GM23248 (cell line): ENCODE measurements at places on chromosomes 5 and 9. TPM values are rescaled to one million over a fixed set of nuclear protein-coding genes. Genes with fewer than 3 reads are reported as not detected.

Gene SLC27A6
- polyA plus RNA-seq: 0.11 TPM in 1 of 2 replicates, not detected in the other

Gene F12
- 1.2 and 1.8 TPM in 2 replicates for polyA plus RNA-seq

Gene GABRB2
- not detected in 2 replicates for polyA plus RNA-seq

GRCh38 chr9:85559526-85559925, 182.2 kb downstream of the AGTPBP1 start:
- no peaks in the 10 kb centered on the region for H3K36me3 ChIP-seq
- no peak overlapping the region for H3K27ac ChIP-seq
- no peak for DNase-seq
- H3K4me3 ChIP-seq: no peak overlapping the region
- H3K4me1 ChIP-seq: no peaks in the 10 kb centered on the region
- no peaks in the 10 kb centered on the region for H3K27me3 ChIP-seq

DNA sequence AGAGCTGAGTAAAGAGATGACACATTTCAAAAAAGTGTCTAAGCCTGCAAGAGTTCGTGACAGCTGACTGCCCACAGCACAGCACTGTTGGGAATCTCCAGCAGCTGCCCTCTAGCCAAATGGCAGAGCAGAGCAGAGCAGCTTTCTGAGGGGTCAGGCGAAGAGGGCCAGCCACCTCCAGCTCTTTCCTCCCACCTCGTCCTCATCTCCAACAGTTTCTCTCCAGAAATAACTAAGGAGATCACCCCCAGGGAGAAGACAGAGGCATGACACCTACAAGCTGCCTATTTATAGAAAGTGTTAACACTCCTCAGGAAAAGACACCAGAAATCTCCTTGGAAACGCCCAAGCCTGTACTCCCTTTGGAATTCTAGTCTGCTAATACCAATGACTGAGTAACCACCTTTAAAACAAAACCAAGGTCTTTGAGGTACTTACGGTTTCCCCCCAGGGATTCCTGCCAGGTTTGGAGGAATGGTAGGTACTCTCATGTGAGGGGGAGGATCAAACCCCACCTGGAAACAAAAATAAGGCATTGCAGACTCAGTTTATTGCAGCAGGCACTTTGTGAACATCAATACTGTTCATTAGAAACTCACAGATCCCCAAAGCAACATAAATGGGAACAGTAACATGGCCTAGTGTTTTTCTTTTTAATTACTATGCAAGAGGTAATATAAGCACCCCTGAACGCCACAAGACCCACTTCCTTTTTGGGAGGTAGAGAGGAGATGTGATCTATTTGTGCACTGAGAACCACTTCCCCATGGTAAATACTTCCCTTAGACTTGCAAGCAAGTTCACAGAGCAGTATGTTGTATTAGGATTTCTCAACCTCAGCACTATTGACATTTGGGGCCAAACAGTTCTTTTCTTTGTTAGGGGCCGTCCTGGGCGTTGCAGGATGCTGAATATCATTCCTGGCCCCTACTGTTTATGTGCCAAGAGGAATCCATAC, 79.3 kb downstream of the TLE1 start:
- H3K4me3 ChIP-seq: no peak overlapping the region
- no peaks in the 10 kb centered on the region for H3K27me3 ChIP-seq
- H3K36me3 ChIP-seq: no peaks in the 10 kb centered on the region
- DNase-seq: peak; percentile 77

GRCh38 chr5:178125253-178125906, 5.4 kb upstream of the RMND5B start:
- no peak overlapping the region for H3K27ac ChIP-seq
- H3K27me3 ChIP-seq: 0 out of 2 replicates have a peak, but pooled peaks cover 3% of the 10 kb centered on the region
- no peaks in the 10 kb centered on the region for H3K4me1 ChIP-seq
- H3K36me3 ChIP-seq: no peaks in the 10 kb centered on the region

GRCh38 chr5:115559524-115559923, 14.9 kb upstream of the FEM1C start:
- no peaks in the 10 kb centered on the region for H3K36me3 ChIP-seq
- no peak overlapping the region for H3K4me3 ChIP-seq
- peak overlapping the region; percentile 69 for H3K27ac ChIP-seq
- H3K27me3 ChIP-seq: no peaks in the 10 kb centered on the region
- DNase-seq: peak; percentile 85
